ENCODE measurements at places on chromosomes 5 and 9.

GRCh38 chr5:172636279-172637050, 4.6 kb upstream of the NEURL1B start:
- DNase-seq = no peak

GRCh38 chr9:89686126-89686525, 81.3 kb downstream of the GADD45G start:
- DNase-seq = no peak

GRCh38 chr5:22460189-22460588, 393.0 kb downstream of the CDH12 start:
- DNase-seq = no peak

GRCh38 chr5:162174358-162174974, 106.9 kb downstream of the GABRG2 start:
- DNase-seq = no peak

DNA sequence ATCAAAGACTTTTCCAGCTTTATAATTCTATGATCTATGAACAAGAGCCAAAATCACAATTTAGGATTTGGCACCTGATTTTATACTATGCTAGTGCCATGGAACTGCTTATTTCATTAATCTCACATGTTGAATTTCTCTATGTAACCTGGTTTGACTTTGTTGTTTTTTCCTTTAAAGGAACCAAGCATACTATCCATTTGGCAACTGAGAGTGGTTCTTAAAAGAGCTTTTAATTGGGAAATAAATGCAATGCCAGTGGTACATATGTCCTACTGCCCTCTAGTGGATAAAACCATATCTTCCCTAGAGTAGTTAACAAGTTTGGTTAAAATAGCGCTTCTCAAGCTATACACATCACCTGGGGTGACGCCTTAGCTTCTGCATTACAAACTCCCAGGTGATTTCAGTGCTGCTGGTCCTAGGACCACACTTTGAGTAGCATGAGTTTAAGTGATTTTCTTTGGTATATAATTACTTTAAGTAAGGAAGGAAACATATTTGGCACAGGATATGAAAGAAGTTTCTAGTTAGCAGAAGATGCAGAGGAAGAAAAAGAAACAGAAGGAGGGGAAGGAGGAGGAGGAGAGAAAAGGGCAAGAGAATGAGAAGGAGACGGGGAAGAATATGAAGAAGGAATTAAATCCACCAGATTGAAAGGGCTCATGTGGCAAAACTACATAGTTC, 56.8 kb downstream of the FGF10 start:
- no peak for DNase-seq

- DNase-seq = no peak
Measured at GRCh38 chr5:23528677-23529076, 21.3 kb downstream of the PRDM9 start.
